ENCODE measurements at places on chromosomes 1 and 21. TPM values are rescaled to one million over a fixed set of nuclear protein-coding genes. Genes with fewer than 3 reads are reported as not detected.

DNA sequence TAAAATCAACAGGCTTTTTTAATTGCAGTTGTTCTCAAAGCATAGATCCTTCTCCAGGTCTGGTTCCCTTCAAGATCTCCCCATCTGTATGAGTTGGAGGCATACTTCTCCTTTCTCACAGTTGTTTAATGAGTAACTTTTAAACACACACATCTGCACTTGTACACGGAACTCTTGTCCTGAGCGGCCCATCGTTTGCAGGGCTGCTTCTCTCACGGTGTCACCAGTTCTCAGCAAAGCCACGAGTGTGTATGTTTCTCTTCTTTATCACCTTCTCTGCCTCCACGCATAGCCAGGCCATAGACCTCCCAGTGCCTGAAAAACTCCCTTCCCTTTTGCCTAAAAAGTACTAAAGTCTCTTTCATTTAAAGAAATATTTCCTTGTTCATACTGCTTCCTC, 68.7 kb upstream of the ROR1 start:
- DNase-seq: no peak

GRCh38 chr1:150554086-150554452, 4.9 kb downstream of the ADAMTSL4 start:
- DNase-seq: no peak

The NT5C1A gene
- polyA plus RNA-seq: 12.8 TPM

GRCh38 chr1:83810144-83810543, 188.8 kb downstream of the TTLL7 start:
- DNase-seq: no peak

The PBX1 gene
- 55.4 TPM for polyA plus RNA-seq

GRCh38 chr1:54577612-54578011, 29.6 kb downstream of the ACOT11 start:
- peak; percentile 63 for DNase-seq

The TMEM51 gene
- 11.4 TPM for polyA plus RNA-seq

DNA sequence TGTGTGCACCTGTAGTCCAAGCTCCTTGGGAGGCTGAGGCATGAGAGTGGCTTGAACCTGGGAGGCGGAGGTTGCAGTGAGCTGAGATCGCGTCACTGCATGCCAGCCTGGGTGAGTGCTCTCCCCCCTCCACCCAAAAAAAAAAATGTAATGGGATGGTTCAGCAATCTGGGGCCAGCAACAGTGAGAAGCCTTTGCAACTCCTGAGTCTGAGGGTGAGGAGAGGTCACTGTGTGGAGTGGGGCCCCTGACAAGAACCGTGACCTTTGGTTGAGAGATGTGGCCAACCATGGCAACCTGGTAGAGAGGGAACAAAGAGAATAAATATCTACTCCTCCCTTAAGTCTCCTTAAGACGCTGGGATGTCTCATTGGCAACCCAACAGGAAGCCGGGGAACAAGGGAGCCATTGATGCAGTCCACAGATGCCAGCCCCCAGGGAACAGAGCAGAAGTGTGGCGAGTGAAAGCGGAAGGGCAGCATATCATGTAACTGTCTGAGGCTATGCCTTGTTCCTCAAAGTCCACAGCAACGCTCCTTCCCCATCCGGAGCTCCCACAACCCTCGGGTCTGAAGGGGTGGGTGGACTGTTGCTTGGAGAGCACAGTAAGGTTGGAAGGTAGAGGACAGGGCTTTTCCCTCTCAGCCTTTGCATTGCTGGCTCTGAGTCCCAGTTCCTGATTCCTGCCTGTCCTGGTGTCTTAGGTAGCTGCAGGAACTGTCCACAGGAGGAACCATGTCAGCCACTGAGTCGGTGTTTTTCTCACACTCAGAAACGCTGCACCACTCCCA, 8.3 kb downstream of the TRNP1 start:
- peak; percentile 27 for DNase-seq

GRCh38 chr21:38165466-38166172, 91.2 kb upstream of the KCNJ15 start:
- peak; percentile 25 for DNase-seq

The CHAF1B gene
- polyA plus RNA-seq: 4.5 TPM

The OR2T33 gene
- polyA plus RNA-seq: not detected

GRCh38 chr1:238141353-238141752, 250.6 kb upstream of the ZP4 start:
- DNase-seq: no peak

The COL8A2 gene
- polyA plus RNA-seq: 6.9 TPM

The SPRR2B gene
- polyA plus RNA-seq: not detected

The HSPG2 gene
- polyA plus RNA-seq: 350 TPM

The BPNT1 gene
- polyA plus RNA-seq: 23.1 TPM

DNA sequence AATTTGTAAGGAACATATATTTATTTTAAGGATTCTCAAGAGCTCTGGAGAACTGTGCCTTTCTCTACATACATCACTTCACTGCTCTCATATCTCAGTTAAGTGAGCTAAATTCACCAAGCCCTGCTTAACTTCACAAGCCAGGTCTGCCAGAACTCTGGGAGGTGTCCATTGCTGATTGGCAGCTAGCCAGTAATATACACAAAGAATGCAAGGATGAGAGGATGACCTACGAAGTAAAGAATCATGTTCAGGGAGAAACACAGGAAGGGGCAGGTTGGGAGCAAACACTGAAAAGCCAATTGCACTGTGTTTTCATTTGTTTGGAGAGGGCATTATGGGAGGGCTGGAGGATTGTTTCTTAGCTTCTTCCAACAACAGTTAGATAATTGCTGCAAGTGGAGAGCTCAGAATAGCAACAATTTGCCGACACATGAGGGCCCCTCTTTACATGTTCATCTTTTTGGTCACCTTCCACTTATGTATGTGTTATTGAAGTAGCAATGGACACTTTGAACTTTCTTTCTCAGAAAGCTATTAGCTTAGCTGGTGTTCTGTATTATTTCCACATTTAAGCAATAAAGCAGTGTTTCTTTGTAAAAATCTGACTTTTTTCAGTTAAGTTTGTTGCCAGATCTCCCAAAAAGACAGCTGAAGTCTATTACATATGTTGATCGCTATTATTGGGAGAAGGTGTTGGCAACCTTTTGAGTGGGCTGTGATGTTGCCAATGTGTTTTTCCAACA, 254.8 kb downstream of the LTN1 start:
- no peak for DNase-seq

DNA sequence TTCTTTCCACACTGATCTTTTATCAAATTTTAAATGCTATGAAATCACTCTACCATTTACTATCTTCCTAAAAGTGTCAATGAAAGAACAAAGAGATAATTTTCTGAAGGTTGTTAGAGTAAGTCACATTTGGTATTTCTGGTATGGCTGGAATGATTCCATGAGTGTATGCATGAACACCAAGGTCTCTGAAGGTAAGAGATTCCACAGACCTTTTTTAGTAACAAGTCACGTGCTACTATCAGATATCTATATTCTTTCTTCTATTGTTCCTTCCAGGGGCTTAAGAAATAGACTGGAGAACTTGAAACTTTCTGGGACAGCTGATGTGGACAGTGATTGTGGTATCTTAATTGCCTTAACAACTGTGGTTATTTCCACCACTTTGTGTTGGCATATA, 265.0 kb downstream of the SDCCAG8 start:
- no peak for DNase-seq

DNA sequence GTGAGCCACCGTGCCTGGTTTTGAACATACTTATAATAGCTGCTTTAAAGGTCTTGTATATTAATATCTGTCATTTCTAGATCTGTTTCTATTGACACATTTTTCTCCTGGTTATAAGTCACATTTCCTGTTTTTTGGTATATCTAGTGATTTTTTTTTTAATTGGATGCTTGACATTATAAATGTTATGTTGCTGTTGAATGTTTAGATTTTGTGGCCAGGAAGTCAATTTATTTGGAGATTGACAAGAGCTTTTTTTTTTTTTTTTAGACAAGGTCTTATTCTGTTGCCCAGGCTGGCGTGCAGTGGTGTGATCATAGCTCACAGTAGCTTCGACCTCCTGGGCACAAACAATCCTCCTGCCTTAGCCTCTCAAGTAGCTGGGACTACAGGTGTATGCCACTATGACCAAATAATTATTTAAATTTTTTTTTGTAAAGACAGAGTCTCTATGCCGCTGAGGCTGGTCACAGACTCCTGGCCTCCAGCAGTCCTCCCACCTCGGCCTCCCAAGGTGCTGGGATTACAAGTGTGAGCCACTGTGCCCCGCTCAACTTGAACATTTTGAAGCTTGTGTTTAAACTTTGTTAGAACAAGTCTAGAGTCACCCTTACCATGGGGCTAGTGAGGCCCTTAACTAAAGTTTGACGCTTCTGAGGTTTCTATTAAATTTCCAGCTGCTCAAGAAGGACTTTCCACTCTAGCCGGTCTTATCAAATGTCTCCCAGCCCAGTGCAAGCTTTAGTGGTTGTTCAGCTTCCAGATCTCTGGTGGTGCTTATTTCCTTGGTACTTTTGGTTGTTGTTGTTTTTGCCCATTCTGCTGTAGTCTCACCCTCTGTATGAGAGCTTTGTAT, 8.6 kb upstream of the CHI3L2 start:
- no peak for DNase-seq

GRCh38 chr1:69967245-69967766, 238.1 kb downstream of the LRRC40 start:
- DNase-seq: no peak

The S100A11 gene
- 168 TPM for polyA plus RNA-seq

The KCNQ4 gene
- polyA plus RNA-seq: 44.5 TPM

DNA sequence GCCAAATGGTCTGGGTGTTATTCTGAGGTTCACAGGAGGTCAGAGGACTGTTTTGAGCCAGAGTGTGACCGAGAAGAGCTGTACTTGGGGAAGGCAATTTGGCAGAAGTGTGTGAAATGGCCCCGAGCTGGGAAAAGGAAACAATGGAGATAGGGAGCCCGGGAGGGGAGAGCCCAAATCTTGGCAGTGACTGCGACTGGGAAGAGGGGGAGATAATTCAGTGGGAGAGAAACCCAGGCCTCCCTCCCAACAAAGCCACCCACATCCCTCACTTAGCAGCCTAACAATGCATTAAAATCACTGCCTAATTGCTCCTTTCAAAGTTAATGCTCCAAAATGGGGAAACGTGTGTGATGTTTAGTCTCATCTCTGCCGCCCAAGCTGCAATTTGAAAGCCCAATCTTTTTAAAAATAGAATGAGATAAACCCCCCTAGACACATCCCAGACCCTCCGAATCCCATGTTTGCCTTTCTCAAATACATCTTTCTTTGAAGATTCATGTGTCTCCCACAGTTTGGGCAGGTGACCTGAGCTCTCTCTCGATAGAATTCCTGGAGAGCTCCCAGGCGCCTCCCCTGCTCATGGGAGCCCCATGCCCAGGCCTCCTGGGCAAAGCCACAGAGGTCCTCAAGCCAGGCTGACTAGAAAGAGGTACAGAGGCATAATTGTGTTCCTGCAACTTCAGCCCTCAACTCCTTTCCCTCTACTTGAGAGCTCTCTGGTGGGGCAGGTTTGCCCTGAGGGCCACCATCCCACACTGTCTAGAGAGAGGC, 17.3 kb downstream of the LRRC52 start:
- DNase-seq: no peak

The GNG4 gene
- polyA plus RNA-seq: 0.28 TPM

The MFAP2 gene
- 70.4 TPM for polyA plus RNA-seq

DNA sequence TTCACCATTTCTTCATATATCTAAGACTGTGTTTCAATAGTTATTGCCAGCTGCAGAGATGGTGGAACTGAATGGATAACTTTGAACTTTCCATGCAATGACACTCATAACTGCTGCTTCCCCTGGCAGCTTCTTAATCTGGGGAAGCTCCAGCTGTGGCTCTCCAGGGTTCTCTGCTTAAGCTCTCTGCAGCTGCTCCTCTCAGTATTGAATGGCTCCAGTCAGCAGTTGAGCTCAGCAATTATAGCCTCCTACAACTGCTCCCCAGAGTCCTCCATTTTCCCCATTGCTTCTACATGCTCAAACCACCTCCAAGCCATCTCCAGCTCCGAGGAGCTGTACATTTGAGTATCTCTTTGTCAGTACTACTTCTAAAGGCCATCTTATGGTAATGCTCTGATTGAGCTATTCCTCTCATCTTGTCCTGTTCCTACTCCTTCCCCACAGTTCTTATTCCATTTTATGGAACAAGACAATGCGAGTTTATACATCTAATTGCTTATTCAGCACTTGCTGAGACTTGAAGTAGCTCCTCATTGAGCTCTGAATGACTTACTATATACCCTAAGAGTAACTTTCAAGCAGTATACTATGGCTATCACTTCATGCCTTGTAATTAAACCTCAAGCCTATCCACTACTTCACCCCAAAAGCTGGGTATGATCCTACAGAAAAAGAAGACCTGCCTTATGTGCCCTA, 362.4 kb downstream of the NEGR1 start:
- no peak for DNase-seq

The OR2T11 gene
- polyA plus RNA-seq: not detected

GRCh38 chr1:107964336-107965109, 457 bp downstream of the VAV3 start:
- no peak for DNase-seq
